Epithelial cell of proximal tubule (primary cell): ENCODE measurements at places on chromosomes 7 and 10. TPM values are rescaled to one million over a fixed set of nuclear protein-coding genes. Genes with fewer than 3 reads are reported as not detected.

GRCh38 chr7:55052741-55053427 is 34.1 kb downstream of the EGFR start:
- DNase-seq: no peak

DNA sequence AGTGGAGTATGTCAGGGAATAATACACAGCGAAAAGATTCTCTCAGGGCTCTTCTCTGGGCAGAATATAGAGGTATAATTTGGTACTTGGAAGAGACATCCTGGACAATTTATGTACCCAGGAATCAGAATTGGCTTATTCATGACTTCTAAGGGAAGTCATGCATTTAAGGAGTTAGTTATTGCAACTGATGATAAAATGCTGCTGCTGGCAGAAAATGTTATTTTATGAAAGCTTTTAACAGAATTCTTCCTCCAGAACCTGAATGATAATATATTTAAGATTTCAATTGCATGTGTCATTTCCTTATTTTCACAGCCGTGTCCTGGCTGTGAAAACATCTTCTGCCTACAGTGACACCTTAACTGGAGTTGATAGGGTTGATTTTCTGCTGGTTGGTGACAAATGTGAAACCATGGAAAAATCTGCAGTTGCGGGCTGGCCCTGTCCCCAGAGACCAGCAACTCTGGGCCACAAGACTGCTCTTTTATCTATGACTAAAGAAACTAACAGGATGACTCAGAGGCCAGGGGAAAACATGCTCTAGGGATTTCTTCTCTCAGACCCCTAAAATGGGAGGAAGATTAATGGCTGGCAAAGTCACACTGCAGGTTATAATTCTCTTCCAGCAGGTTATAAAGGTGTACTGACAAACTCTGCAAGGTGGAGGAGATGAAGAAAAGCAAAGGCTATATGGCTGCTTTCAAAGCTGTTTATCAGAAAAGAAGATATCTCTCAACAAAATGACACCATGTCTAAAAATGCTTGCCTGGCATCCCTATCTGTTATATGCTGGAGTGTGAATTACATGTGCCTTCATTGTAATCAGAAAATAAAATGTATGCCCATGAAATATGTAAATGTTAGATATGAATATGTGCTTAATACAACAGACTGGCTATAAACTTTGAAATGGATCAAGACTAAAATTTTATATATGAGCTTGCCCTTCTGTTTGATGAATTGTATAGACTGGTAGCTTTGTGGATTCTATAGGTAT is 12.1 kb upstream of the TRUB1 start:
- no peak for DNase-seq

DNA sequence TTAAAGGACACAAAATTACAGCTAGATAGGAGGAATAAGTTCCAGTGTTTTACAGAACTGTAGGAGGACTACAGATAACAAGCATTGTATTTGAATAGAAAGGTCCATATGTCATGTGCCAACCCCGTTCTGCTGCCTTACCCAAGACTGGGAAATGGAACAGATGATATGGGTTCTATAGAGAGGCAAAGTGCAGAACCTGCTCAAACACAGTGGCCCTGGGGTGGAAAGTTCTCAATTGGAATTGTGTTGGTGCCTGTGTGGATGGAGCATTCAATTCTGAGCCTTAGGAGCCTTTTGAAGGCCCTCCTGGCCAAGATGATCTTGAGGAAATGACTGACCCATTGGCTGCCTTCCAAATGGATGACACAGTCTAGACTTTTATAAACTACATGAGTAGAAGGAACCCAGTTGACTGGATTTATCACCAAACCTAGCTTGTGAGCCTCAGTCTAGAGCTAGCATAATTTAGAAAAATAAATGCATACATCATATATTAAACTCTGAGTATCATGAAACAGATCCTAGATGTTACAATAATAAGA is 4.1 kb upstream of the PRSS1 start:
- DNase-seq: no peak

GRCh38 chr7:24968165-24968564 is 11.8 kb downstream of the OSBPL3 start:
- DNase-seq: peak; percentile 65

DNA sequence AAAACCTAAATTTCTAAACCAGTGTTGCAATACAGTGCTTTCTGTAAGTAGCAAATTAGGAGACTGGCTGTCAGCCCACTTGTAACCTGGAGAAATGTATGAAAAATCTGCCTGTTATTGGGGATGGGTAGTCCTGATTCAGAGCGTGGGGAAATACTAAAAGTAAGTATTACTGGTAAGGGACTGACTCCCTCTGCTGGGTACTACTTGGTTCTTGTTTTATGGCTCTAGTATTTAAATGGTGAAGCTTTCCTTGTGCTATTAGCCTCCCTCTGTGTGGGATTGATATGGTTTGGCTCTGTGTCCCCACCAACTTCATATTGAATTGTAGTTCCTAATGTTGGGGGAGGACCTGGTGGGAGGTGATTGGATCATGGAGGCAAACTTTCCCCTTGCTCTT is 886.1 kb downstream of the SORCS1 start:
- DNase-seq: no peak

DNA sequence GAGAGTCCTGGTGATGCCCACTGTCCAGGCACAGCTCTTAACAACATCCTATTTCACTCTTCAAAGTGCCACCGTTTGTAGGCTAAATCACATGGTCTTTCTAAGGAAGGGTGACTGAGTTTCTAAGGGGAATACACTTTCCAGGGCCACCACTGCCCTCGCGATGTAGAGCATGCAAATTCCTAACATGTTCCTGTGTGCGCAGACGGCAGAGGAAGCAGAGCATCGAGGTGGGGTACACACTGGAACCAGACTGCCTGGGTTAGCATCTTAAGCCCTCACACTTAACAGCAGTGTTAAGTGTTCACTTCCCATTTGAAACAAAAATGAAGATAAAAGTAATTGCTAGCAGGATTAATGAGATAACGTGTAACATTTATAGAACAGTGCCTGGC is 3.0 kb downstream of the VOPP1 start:
- no peak for DNase-seq

DNA sequence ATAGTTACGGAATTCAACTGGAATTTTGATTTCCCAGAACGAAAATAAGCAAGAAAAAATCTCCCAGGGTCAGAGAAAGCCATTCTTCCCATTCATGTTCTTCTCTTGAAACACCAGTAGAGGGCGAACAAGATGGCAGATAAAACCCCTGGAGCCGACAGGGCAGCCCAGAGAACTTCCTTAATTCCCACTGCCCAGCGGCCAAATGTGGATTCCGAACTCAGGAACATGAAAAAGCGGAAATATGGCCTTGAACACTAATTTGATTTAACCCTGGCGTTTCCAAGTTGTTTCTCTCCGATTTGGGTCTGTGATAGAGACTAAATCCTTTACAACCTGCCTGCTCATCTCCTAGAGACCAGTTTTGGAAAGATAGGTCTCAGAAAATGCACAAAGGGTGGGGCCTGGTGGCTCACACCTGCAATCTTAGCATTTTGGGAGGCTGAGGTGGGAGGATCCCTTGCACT is 100.7 kb upstream of the WAC start:
- peak; percentile 26 for DNase-seq

DNA sequence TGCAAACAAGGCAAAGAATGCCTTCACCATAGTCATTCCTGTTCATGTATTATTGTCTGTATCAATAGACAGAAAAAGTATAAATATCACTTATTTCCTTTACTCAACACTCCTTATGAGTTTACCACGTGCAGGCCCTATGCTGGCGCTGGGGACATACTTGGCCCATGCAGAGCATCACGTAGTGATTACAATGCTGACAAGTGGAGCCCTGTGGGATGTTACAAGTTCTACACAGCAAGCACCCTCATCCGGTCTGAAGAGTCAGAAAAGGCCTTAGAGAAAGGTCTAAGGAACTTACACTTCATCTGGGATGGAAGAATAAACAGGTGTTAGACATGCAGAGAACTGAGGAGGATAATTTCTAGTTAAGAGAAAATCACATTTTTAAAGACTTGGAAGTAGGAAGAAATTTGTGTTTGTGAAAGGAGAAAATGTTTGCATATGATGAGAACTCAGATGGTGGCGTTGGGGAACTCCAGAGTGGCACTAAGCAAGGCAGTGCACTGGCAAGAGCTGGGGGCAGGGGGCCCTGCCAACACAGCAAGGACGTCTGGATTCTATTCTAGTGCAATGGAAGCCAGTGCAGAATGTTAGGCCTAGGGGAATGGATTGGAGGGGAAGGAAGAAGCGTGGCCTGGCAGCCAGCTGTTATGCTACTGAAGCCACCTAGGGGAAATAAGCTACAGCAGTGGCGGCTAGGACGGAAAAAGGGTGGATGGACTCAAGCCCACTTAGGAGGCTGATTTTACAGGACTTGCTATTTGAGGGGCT is 116.2 kb downstream of the ELMO1 start:
- DNase-seq: no peak

GRCh38 chr10:86205306-86206239 is 161.0 kb downstream of the GRID1 start:
- DNase-seq: no peak

DNA sequence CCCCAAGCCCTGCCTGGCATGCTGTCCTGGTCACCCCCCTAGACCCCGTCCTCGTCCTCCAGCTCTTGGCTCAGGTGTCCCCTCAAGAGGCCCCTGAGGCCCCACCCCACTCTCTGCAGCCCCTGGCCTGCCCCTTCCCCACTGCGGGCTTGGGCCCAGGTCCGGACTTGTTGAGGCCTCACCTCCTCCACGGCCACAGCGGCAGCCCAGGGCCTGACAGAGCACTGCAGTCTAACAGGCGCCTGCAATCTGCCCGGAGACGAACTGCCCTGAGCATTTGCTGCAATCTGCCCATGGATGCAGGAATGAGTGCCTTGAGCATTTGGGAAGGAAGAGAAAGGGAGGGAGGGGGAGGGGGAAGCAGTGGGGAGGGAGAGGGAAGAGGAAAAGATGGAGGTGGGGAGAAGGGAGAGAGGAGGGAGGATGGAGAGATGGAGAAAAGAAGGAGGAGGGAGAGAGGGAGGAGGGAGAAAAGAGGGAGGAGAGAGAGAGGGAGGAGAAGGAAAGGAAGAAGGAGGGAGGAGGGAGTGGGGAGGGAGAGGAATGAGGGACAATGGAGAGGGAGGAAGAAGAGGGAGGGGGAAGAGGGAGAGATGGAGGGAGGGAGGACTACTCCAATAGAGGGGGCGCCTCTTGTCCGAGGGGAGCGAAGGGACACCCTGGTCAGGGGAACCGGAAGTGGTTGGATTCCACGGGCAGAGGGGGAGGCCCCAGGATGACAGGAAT is 73.9 kb downstream of the PDGFA start:
- no peak for DNase-seq

DNA sequence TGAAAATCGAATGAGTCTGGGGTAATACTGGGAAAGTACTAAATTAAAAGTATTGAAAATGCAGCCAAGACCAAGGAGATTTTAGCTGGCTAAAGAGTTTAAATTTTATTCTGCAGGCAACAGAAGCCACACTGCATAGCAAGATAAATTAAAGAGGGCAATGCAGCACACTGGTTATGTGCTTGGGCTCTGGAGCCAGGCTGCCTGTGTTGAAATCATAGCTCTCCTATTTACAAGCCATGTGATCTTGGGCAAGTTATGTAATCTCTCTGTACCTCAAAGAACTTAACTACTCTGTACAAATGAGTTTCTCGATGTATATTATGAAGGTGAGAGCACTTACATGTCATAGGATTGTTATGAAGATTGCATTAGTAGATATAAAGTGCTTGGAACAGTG is 9.9 kb downstream of the SLC25A13 start:
- DNase-seq: no peak

The MOSPD3 gene
- 12.1 and 17.0 TPM in 2 replicates for total RNA-seq

The ZP3 gene
- 0.87 and 4.7 TPM in 2 replicates for total RNA-seq

The FOXI2 gene
- total RNA-seq: not detected in 2 replicates

The LRMDA gene
- 0.75 and 7.2 TPM in 2 replicates for total RNA-seq
